SK-MEL-5 (cell line): ENCODE measurements at places on chromosomes 1 and 21. TPM values are rescaled to one million over a fixed set of nuclear protein-coding genes. Genes with fewer than 3 reads are reported as not detected.

DNA sequence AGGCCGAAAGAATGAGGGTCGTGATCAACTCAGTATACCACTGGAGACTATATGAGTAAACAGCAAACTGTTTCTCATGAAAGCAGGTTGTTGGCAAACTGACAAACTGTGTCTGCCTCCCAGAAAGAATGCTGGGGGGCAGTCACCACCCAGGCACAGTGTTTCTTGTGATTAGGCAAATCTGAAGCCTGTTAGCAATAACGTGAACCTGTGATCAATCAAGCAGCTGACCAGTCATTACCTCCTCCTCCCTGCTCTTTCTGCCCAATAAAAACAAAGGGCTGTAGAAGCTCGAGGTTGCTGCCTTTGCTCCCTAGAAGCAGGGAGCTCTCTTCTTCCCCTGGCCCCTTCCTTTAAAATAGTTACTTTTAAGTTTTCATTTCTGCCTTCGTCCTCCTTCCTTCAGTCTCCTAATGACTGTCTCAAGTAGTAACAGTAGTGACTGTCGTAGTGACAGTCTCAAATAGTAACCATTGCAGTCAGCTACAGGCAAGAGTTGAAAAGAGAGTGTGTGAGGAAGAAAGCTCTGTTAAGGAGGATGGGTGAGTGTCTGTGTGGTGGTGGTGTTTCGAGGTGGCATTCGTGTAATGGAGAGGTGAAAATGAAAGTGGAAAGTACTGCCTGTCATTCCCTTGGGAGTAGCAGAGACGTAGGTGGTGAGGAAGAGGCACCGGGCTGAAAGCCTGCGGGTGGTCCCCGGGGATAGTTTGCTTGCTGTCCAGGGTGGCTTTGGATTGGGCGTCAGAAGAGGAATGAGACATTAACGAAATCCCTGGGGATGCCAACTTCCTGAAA, 14.5 kb downstream of the HHAT start:
- peak; percentile 75 for DNase-seq

DNA sequence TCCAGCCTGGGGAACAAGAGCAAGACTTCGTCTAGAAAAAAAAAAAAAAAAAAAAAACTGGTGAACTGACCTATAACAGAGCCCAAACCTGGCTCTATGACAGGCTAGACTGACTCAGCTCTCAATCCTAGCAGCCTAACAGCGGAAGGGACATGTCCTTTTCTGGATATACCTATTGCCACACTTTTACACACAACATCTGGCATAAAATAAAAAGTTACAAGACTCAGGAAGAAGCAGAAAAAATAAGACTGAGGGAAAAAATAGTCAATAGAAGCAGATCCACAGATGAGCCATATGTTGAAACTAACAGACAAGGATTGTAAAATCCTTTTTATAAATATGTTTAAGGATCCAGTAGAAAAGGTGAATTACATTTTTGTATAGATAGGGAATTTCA, 57.5 kb upstream of the IPO9 start:
- DNase-seq, result no peak

- DNase-seq, result no peak
Observed at GRCh38 chr1:202649553-202650392, 60.5 kb downstream of the SYT2 start.

Gene MROH9
- total RNA-seq, result not detected in 2 replicates

GRCh38 chr1:190320952-190321351, 156.7 kb downstream of the BRINP3 start:
- DNase-seq, result peak; percentile 30

Gene NDUFV3
- total RNA-seq, result 44.5 and 45.8 TPM in 2 replicates

DNA sequence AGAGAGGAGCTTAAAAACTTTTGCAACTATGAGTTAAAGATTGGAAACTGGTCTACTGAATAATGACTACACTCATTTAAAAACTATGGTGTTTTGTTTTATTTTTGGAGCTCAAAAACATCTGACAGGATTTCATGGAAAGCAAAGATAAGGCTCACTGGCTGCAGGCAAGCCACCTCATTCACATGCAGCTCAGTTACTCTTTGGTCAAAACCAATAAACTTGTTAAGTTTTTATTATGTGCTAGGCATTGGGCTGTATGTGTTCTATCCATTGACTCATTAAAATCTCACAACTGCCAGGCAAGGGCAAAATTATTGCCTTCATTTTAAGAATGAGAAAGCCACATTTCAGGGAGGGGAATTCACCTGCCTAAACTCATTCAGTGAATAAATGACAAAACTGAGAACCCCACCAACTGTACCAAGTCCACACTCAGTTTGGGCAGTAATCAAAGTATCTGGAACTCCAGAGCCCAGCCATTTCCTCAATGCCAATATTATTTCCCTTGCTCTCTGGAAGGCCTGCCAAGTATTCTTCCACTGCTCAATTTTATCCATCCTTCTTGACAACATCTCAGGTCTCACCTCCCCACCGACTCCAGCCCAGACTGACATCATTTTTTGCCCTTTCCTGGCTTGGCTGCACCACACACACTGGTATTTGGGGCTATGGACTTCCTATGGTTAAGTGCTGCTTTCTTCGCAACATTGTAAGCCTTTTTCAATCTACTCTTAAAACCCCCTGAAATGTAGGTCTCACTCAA, 401.1 kb upstream of the NFIA start:
- DNase-seq, result no peak

Gene NBPF4
- total RNA-seq, result not detected in 2 replicates

Gene NUP210L
- not detected in 2 replicates for total RNA-seq

- peak; percentile 20 for DNase-seq
Observed at GRCh38 chr1:59322394-59322793, 25.5 kb downstream of the FGGY start.

GRCh38 chr1:98323906-98324358, 337.6 kb upstream of the SNX7 start:
- DNase-seq, result peak; percentile 59

DNA sequence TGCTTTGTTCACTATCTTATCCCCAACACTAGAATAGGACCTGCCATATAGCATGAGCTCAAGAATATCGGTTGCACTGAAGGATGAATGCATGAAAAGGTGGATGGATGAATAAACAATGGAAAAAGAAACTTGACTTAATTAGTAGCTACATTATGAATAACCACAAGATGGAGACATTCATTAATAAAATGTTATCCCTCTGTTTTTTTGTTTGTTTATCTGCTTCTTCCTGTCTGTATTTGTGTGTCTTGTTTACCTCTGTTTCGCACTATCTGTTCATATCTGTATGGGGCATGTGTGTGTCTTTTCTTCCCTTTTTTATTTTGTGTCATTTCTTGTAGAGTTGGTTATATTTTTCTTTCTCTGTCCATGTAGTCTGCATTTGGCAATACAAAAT, 1.1 kb upstream of the OR14I1 start:
- peak; percentile 10 for DNase-seq

Gene SPSB1
- total RNA-seq, result 33.4 and 36.1 TPM in 2 replicates
